ENCODE measurements at places on chromosomes 3 and 15. TPM values are rescaled to one million over a fixed set of nuclear protein-coding genes. Genes with fewer than 3 reads are reported as not detected.

DNA sequence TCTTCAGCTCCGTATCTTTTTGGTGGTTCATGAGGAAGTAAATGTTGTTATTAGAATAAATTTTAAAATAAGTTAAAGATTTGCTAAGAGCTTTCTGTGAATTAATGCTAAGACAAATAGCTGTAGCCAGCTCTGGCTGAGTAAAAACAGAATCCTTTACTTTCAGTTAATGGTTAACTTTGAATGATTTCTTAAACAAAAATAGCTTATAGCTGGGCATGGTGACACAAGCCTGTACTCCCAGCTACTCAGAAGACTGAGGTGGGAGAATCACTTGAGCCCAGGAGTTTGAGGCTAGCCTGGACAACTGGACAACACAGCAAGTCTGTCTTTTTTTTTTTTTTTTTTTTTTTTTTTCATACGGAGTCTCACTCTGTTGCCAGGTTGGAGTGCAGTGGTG is 25.0 kb downstream of the TCAIM start:
- H3K4me1 ChIP-seq = no peaks in the 10 kb centered on the region
- H3K27ac ChIP-seq = no peak overlapping the region
- H3K27me3 ChIP-seq = no peaks in the 10 kb centered on the region
- H3K4me3 ChIP-seq = no peak overlapping the region
- no peak for DNase-seq

DNA sequence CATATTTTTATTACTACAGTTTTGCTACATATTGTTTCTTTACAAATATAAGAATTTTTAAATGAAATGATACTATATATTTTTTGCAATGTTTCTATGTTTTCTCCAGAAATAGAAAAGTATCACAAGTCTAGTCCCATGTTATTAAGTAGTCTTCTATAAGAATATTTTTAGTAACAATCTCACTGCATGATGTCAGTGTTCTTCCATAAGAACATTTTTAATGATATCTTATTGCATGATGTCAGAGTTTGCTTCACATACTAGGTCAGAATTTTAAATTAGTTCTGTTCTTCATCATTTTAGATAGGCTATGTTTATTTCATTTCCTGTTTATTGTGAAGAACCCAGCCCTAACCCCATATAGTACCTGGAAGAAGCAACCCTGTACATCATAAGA is 265.3 kb upstream of the IL12A start:
- H3K4me3 ChIP-seq = no peak overlapping the region
- H3K4me1 ChIP-seq = no peaks in the 10 kb centered on the region
- DNase-seq = no peak
- H3K27me3 ChIP-seq = no peaks in the 10 kb centered on the region
- no peaks in the 10 kb centered on the region for H3K36me3 ChIP-seq

DNA sequence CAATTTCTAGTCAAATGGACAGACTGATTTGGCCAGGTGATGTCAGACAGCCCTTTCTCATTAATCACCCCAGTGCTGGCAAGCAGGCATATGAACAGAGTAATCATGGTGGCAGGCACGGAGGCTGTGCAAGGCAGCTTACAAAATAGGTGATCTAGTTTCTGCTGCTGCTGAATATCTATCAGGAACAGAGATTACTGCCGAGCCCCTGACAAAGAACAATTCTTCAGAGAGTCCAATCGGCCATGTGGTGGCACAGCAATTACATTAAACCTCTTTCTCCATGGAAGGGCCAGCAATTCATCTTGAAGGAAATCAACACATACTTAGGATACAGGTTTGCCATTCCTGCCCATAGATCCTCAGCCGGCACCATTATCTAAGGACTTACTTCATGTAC is 32.3 kb upstream of the THBS1 start:
- H3K27ac ChIP-seq = no peak overlapping the region
- no peak overlapping the region for H3K4me3 ChIP-seq
- H3K4me1 ChIP-seq = peaks cover 6% of the 10 kb centered on the region
- no peak for DNase-seq
- no peaks in the 10 kb centered on the region for H3K27me3 ChIP-seq
- H3K36me3 ChIP-seq = no peaks in the 10 kb centered on the region

DNA sequence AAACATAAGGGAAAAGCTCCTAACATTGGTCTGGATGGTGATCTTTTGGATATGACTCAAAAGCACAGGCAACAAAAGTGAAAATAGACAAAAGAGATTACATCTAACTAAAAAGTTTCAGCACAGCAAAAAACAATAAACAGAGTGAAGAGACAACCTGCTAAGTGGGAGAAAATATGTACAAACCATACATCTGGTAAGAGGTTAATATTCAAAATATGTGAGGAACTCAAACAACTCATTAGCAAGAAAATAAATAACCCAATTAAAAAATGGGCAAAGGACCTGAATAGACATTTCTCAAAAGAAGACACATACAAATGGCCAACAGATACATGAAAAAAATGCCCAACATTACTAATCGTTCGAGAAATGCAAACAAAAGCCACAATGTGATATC is 19.0 kb upstream of the NR1I2 start:
- no peaks in the 10 kb centered on the region for H3K4me1 ChIP-seq
- DNase-seq = no peak
- H3K36me3 ChIP-seq = no peaks in the 10 kb centered on the region
- no peak overlapping the region for H3K4me3 ChIP-seq

DNA sequence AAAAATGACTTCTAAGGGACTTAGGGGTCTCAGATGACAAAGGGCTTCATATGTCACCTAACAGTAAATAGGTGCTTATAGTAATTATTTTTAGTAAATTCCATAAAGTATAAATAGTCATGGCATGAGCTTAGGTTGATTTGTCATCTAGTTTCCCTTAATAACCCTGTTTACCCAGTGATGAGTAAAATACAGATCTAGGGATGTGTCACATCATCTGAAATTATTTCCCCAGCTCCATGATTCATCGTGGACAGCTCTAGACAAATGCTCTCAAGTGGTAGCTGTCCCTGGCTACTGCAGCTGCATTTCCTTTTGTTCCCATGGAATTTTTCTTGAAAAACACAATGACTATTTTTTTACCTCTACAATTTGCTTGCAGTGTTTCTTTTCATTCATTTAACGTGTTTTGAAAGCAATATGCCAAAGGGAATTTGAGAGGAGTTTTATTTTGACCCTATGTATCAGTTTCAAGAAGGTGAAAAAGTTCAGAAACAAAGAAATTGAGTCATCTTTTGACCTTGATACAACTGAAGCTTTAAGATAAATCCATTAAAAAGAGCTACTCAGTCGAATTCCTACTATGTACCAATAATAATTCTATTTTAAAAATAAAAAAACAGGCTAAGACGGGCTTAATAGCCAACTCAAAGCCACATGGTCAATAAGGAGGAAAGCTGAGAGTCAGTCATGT is 241.6 kb downstream of the KCNMB2 start:
- H3K27me3 ChIP-seq = no peaks in the 10 kb centered on the region
- no peak overlapping the region for H3K27ac ChIP-seq
- H3K4me3 ChIP-seq = no peak overlapping the region

DNA sequence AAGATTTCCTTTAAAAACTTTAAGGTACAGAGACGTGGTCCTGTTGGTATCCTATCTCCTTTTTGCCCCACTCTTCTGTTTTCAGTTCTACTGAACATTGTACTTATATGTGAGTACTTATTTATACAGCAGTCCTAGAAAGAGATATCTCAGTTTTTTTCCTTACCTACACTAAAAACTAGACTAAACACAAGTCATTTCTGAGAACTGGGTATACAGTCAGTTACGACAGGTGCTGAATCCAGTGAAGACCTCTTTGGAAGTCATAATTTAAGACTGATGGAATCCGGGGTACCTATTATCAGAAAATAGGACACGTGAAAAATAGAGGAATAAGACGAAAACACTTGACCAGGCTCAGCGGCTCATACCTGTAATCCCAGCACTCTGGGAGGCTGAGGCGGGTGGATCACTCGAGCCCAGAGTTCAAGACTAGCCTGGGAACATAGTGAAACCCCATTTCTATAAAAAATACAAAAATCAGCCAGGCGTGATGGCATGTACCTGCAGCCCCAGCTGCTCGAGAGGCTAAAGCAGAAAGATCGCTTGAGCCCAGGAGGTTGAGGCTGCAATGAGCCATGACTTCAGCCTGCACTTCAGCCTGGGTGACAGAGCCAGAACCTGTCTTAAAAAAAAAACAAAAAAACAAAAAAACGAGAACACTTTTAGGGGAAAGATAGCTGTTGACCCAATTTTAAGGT is 76.3 kb downstream of the KLHL25 start:
- H3K36me3 ChIP-seq = peaks cover 99% of the 10 kb centered on the region
- no peak for DNase-seq
- no peaks in the 10 kb centered on the region for H3K27me3 ChIP-seq

SPATA12 gene
- total RNA-seq = not detected

SH2D7 gene
- total RNA-seq = not detected

MOBP gene
- total RNA-seq = not detected

- no peak overlapping the region for H3K27ac ChIP-seq
- H3K27me3 ChIP-seq = no peaks in the 10 kb centered on the region
- no peaks in the 10 kb centered on the region for H3K36me3 ChIP-seq
- no peak overlapping the region for H3K4me3 ChIP-seq
- peaks cover 8% of the 10 kb centered on the region for H3K4me1 ChIP-seq
Measured at GRCh38 chr3:142601713-142602112, 5.5 kb downstream of the PLS1 start.
